Lung (tissue), 17 donors: ENCODE measurements at places on chromosomes 5 and 9. TPM values are rescaled to one million over a fixed set of nuclear protein-coding genes. Genes with fewer than 3 reads are reported as not detected.

DNA sequence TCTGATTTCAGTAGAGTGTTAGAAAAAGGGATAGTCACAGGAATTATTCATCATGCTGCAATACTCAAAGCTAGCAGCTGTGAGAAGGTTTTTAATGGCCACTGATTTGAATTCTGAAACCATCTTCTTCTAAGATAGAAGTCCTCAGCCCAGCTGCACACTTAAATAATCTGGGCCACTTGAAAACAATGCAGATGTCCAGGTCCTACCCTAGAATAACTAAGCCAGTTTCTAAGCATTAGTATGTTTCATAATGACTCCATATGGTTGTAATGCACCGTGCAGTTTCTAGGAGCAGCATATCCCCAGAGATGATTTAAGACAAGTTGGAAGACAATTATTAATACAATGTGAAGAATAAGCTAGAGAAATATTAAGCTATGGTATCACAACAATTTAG is 159.9 kb upstream of the FBXL17 start:
- no peaks in the 10 kb centered on the region for H3K36me3 ChIP-seq
- H3K4me3 ChIP-seq = no peak overlapping the region
- H3K27me3 ChIP-seq = no peaks in the 10 kb centered on the region
- DNase-seq = no peak
- H3K4me1 ChIP-seq = no peaks in the 10 kb centered on the region
- H3K27ac ChIP-seq = no peak overlapping the region

DNA sequence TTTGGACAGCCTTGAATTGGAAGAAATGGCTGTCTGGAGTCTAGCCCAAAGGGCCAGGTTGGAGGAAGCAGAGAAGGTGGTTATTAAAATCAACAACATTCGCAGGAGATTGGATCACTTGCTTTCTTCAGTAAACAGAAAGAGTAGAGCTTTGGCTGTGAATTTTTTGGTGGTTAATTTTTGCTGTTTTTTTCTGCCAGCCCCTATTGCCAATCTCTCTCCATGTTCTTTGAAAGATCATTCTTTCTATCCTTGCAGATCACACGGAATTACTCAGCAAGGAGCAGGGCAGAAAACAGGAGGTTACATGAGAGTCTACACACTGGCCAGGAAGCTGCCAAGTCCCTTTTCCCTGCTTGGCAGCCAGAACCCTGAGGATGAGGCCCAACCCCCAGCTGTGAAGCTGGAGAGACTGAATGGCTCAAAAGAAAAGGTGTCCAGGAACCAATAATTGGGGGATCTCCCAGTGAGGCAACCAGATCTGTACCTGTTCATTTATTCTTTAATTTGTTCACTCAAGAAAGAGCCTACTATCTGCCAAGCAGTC is 13.0 kb downstream of the GLRX start:
- no peak overlapping the region for H3K4me3 ChIP-seq
- no peaks in the 10 kb centered on the region for H3K27me3 ChIP-seq
- H3K4me1 ChIP-seq = peaks cover 16% of the 10 kb centered on the region
- DNase-seq = no peak
- no peaks in the 10 kb centered on the region for H3K36me3 ChIP-seq
- no peak overlapping the region for H3K27ac ChIP-seq

PPP1R2B gene
- total RNA-seq = not detected

NMUR2 gene
- total RNA-seq = 0.28 TPM

RNF180 gene
- 10.3 TPM for total RNA-seq

GPX3 gene
- 99.0 TPM for total RNA-seq
